ENCODE measurements at places on chromosomes 11 and 22.
A peak's percentile ranks its signal among the peaks of the same experiment; 100 is the strongest.

DNA sequence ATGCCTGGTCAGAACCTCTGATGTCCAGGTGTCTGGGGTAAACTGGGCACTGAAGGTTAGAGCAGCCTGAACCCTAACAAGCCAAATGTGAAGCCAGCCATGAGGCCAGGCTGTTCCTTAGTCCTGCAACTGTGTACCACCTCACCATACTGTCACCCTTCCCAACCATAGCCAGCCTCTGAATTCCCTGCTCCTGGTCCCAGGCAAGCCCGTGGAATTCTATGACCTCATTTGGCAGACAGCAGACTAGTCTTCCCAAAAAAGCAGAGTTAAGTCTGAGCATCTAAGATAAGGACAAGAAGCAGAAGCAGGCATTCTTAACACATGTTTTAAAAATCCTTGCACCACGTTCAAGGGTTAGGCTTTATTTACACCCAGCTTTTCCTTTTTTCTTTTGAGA is 134.8 kb downstream of the C11orf58 start:
- DNase-seq, result no peak

GRCh38 chr11:114285599-114285998 is 10.6 kb upstream of the NNMT start:
- peak; percentile 84 for DNase-seq

GRCh38 chr22:22425783-22426624 is 82.5 kb downstream of the ZNF280B start:
- DNase-seq, result no peak

- DNase-seq, result peak; percentile 72
These were observed 6.9 kb downstream of the BDNF start for GRCh38 chr11:27693398-27693797.

DNA sequence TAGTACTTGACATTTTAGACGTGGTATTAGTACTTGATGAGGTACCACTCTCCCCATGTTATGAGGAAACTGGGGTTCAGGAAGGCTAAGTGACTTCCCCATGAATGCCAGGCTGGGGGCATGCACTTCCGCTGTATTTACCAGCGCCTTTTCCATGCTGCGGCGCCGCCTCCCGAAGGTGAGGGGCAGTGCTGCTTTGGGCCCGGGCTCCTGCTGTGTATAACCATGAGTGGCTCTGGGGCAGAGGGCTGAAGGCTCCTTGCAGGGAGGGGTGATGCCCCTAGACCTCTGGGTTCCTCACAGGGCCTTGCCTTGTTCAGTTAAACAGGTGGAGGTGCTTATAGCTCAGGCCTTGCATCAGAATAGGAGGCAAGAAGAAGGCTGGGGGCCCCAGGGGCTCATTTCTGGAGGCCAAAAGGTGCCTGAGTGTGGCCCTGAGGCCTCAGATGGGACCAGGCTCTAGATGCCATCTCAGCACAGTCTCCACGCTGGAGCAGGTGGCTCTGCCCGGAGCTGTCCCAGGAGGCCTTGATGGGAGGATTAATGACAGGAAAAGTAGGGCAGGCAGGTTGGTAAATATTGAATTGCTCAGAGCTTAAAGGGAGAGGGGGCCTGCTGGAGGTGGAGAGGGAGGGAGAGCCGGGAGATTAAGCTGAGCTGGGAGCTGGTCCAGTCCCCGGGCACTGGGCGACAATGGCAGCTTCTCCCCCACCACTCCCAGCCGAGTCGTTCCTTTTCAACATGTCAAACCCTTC is 129.6 kb downstream of the CEP164 start:
- no peak for DNase-seq

- no peak for DNase-seq
These were observed 16.0 kb upstream of the ADA2 start for GRCh38 chr22:17235149-17235655.

DNA sequence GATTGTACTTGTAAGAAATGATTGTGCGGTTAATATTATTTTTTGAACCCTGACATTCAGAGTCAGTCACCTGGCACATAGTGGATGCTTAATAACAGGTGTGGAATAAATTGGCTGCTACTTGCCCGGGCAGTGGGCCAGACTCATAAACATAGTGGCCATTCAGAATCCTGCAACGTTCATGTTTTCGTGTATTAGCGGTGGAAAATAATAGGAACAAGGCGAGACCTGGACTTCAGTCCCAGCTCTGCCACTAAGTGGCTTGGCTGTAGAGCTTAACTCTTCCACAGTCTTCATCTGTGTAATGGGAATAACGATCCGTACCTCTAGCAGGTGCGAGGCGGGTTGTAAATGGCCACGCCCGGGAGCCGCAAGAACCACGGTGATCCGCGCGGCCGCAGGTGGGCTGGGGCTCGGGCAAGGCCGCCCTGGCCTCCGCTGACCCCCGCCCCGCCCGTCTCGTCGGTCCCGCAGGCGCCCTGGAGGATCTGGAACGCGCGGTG is 761 bp upstream of the TMEM25 start:
- DNase-seq, result no peak

GRCh38 chr22:43217285-43218030 is 30.5 kb upstream of the TTLL12 start:
- no peak for DNase-seq

GRCh38 chr11:131185915-131186314 is 184.5 kb upstream of the NTM start:
- DNase-seq, result no peak

DNA sequence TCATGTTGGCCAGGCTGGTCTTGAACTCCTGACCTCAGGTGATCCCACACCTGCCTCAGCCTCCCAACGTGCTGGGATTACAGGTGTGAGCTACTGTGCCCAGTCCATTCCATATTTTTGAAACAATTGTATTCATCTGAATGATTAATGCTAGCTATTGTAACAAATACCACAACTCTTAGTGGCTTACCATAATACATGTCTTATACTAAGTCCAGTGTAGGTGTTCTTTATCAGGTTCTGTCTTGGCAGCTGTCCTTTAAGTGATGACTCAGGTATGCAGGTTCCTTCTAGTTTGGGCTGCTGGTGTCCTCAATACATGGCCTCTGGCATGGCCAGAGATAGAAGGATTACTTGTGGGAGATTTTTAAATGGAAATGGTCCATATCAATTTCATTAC is 39.0 kb downstream of the UVRAG start:
- DNase-seq, result no peak

- no peak for DNase-seq
These were observed 17.6 kb downstream of the CHST1 start for GRCh38 chr11:45647786-45648185.

DNA sequence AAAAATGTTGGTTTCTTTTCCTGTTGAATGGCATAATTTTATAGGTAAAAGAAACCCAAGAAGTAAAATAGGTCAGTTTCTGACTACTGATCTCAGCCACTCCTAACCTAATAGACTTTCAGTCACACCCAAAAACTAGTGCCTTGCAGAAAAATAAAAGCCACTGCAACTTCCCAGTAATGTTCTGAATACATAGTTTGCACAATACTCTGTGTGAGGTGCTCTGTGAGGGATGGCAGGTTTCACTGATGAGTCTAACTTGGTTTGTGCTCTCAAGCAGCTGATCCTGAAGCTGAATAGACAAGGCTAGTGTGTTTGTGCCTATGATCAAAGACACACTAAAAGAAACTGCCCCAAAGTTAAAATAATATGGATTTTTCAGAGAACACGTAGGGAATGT is 758.3 kb downstream of the NELL1 start:
- no peak for DNase-seq

DNA sequence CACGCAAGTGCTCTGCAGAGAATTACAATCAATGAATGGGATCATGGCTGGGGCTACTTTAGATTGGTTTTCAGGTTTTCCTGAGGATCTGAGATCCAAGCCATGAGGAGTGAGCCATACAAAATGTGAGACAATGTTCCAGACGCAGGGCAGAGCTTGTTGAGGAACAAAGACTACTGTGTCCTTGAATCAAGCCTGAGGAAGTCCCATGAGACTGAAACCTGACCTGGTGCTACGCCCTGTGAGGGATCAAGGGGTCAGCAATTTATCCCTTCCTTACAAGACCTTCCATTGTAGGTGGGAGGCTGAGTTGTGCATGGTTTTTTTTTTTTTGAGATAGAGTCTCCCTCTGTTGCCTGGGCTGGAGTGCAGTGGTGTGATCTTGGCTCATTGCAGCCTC is 2.1 kb downstream of the INCENP start:
- DNase-seq, result no peak

- DNase-seq, result no peak
These were observed 6.5 kb downstream of the UPK3A start for GRCh38 chr22:45291061-45291930.

DNA sequence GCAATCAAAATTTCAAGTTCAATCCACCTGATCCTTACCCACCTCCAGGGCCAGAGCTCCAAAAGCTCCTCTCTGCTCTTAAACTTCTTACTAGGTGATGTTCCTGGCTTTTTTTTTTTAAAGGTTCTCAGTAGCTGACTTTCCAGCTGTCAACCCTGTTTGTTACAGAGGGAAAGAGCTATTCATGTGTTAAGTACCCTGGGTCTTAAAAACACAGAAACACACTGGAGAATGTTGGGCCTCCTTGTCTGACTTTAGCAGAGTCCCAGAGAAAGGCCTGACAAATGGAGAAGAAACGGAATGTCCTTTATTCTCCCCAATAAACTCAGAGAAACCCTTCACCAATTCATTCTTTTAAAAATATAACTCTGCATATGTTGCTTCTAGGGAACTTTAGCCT is 3.2 kb downstream of the LRRC4C start:
- no peak for DNase-seq

DNA sequence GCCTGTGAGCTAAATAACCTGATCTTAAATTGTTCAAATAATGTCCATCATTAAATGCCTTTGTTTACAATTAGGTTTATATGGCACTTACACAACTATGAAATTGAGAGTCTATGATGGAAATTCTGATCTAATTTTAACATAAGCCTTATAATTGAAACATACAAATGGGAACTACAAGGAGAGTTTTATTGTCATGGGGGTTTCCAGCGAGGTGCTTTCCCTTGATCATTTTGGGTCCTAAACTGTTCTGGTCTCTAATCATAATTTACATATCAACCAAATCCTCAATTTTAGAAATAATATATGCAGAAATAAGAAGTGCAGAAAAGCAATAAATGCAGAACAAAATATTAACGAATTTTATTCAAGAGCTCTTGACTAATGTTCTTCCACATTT is 44.9 kb downstream of the RRAS2 start:
- no peak for DNase-seq
